Hematopoietic multipotent progenitor cell treated with erythropoietin and hydrocortisone succinate and interleukin-3 and kit ligand, for 17 days (in vitro differentiated cells): ENCODE measurements at places on chromosomes 1 and 21.

DNA sequence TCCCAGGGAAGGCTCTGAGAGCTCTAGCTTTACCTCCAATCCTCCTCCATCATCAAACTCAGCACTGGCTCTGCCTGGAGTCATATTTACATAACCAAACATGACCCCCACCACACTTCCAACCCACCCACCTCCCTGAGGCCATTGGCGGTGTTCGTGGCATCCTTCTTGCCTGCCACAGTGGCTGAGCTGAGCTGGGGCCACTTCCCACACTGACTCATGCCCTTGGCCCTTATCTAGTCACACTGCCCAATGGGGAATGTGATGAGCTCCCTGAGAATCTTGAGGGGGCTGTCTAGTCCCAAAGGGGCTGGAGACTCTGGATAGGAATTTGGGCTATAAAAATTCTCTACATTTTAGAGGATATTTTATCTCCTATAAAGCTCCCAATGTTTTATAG is 230.9 kb upstream of the IRF2BP2 start:
- DNase-seq = peak; percentile 52

DNA sequence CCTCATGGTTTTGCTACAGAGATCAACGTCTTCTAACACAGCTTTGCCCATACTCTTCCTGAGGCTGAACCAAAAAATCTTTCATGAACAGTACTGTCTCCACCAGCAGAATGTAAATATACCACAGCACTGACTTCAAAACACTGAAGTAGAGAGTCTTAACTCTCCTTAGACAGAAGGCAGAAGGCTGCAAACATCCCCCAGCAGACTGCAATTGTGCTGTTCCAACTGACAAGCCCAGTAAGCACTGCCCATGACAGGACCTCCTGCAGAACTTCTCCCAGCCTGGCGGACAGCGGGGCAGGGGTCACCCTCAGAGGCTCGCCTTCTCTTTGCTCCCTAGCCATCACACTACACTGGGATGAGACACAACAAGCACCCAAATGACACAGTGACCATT is 218.7 kb downstream of the RERE start:
- no peak for DNase-seq

DNA sequence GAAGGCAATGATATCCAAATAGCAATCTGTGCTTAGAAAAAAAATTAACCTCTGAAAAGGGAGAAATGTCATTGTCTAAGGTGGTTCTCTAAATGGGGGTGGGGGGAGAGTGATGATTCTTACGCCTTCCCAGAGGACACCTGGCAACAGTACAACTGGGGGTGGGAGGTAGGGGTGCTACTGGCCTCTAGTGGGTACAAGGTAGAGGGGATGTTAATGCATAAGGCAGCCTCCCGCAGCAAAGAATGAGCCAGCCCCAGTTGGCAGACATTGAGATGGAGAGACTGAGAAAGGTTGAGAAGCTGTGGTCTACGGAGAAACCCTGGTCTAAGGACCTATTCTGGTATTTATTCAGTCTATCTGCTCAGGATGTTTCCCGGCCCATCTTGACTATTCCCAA is 472.2 kb upstream of the RUNX1 start:
- DNase-seq = no peak

DNA sequence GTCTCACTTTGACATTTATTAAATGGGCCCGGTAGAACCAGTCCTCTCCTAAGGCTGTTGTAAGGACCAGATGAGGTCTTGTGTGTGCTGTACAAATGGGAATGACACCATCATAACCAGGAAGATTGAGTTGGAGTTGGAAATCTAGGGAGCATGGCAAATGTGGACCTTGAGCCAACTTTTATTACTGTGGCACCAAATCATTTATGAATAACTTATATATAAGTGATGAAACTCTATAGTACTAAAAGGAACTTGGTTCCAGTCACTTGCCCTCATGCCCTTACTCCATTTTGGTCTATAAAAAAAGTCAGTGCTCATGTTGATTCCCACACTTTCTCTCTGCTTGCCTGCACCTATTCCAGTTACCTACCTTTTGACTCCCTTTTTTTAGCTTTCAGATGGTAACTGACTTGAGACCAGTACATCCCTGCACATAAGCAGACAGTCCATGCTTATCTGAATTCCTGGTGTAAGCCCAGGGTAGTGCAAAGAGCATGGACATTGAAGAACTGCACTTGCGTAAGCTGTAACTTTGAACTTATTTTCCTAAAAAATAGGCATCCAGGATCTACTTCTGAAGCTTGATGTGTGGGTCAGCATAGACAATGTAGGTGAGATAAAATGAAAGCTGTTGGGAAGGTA is 210.6 kb downstream of the PBX1 start:
- no peak for DNase-seq

DNA sequence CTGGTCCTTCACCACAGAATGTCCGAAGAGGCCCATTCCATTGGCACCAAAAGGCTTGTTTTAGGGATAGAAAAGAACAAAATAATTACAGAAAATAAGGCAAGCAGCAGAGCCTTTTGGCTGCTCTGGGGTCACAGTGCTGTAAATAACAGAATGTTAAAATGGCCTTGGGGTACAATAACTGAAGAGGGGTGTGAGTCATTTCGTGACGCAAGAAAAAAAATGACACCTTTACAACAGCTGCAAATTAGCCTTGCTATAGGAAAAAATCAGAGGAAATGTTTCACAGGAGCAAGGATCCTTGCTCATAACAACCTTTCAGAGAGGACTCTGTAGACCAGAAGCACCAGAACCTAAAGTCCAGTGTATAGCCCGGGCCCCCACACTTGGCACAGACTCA is 483.4 kb downstream of the OMA1 start:
- no peak for DNase-seq

DNA sequence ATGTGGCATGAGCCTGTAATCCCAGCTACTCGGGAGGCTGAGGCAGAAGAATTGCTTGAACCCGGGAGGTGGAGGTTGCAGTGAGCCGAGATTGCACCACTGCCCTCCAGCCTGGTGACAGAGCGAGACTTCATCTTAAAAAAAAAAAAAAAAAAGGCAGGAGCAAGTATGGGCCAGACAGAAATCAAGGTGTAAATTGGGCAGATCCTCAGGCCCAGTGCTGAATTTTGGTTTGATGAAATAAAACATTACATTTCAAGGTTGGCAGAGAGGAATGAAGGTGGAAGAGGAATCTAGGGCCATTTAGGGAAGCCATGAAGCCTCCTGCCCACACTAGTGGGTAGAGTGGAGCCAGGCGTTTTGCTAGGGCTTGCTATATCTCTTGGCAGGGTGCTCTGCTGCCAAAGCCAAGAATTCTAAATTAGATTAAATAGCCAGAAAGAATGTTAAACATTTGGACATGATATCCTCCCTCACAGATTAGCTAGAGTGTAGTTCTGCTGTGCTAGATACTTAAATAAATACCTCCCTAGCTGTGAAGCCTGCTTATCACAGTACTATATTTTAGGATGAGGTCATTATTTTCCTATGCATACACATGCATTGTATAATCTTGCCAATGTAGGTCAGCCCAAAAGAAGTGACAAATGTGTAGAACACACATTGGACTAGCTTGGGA is 16.6 kb upstream of the LGALS8 start:
- DNase-seq = no peak

DNA sequence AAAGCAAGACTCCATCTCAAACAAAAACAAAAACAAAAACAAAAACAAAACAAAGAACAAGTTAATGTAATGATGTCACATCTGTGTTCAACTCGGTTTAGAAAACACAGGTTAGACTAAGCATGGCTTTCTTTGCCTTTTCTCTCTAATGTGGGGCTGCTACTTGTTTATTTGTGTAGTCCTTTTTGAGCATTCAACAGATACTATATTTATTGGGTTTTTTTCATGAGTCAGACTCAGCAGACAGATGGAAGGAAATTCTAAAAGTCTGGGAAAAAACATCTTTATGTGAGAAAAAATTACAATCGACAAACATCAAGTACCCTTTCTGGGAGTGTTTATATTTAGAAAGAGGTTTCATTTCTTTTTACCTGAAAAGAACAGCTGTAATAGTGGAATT is 22.3 kb upstream of the OTUD3 start:
- DNase-seq = no peak

DNA sequence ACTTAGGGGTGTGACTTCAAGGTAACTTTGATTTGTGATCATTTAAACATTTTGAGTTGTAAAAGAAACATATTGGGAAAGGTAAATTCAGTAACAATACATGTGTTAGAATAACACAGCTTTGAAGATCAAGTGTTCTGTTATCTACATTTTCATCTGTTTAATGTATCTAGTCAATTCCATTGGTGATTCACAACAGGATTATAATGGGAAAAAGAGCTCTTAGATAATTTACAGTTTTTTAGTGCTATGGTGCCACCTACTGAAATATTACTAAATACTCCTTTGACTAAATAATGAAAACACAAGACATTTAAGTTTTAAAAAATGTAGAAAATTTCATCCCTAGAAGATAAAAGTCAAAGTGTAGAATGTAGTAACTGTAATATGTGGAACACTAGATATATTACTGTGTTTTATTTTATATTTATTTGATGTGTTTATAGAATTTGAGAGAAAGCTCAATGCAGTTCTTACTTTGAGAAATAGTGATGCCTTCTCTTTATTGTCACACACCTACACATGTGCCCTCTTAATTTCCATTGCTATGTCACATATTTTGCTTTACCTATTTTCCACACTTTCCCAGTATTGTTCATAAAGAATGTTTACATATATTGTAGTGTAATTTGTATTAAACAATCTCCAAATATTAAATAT is 47.4 kb downstream of the PTPRC start:
- peak; percentile 48 for DNase-seq

DNA sequence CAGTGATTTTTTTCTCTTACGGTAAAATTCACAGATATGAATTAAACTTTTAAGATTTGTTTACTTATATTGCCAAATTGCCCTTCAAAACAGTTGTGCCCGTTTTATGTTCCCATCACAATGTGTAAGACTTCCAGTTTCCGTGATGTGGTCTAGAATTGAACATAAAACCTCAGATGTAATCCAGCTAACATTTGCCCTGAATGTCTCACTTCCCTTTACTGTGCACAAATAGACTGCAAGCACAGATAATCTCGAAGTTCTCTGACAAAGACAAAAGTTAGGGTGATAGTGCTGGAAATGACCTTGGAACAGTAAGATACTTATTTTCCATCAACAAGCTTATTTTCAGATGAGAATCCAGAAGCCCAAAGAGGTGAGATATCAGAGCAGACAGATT is 177.5 kb downstream of the ZZZ3 start:
- no peak for DNase-seq

GRCh38 chr1:21565285-21565684 is 56.1 kb downstream of the ALPL start:
- DNase-seq = no peak

DNA sequence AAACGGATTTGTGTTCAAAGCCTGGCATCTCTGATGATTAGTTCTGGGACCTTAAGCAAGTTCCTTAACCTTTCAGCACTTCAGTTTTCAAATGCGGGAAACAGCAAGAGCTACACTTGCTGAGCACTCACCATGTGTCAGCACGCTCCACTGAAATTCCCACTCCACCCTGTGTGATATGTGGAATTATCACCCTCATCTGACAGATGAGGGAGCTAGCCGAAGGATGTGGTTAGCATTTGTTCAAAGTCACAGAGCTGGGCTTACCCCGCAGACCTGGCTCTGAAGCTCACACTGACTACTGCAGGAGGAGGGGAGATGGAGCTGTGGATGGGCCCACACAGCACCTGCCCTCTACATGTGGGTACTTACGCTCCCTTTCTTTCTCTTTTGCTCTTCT is 29.1 kb downstream of the IL12RB2 start:
- DNase-seq = no peak

DNA sequence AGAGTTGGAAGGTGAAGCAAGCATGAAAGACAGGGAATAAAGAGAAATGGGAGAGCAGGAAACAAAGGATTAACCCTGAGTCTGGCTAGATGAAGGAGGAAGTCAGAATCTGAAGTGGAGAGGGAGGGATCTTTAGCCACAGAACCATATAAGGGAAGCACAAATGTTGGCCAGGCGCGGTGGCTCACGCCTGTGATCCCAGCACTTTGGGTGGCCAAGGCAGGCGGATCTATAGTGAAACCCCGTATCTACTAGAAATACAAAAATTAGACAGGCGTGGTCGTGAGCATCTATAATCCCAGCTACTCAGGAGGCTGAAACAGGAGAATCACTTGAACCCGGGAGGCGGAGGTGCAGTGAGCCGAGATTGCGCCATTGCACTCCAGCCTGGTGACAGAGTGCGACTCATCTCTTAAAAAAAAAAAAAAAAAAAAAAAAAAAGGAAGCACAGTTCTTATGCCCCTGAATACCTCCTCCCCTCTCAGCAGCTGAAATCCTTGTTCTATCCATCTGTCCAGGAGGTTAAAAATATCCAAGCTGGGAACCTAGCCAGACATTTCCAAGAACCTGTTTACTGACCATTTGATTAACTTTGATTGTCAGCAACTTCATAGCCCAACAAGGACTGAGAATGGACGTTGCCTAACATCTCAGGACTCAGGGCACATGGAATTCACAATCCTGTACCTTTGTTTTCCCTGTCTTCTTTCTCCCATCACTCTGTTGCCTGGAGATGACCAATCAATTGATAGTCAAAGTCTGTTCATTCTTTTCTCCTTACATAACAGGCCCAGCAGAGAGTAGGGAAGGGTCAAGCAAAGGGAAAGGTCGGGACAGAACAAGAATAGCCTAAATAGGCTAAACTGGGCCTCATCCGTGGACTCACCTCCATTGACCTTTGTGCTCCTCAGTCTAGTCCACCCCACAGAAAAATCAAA is 10.6 kb downstream of the TXNIP start:
- no peak for DNase-seq

GRCh38 chr1:208209896-208210589 is 34.1 kb downstream of the PLXNA2 start:
- DNase-seq = no peak

GRCh38 chr1:56302878-56303277 is 276.5 kb downstream of the PLPP3 start:
- no peak for DNase-seq

- DNase-seq = no peak
Observed at GRCh38 chr1:226875641-226876295, 5.4 kb downstream of the PSEN2 start.

GRCh38 chr21:42357307-42357706 is 6.5 kb upstream of the TFF2 start:
- DNase-seq = no peak

DNA sequence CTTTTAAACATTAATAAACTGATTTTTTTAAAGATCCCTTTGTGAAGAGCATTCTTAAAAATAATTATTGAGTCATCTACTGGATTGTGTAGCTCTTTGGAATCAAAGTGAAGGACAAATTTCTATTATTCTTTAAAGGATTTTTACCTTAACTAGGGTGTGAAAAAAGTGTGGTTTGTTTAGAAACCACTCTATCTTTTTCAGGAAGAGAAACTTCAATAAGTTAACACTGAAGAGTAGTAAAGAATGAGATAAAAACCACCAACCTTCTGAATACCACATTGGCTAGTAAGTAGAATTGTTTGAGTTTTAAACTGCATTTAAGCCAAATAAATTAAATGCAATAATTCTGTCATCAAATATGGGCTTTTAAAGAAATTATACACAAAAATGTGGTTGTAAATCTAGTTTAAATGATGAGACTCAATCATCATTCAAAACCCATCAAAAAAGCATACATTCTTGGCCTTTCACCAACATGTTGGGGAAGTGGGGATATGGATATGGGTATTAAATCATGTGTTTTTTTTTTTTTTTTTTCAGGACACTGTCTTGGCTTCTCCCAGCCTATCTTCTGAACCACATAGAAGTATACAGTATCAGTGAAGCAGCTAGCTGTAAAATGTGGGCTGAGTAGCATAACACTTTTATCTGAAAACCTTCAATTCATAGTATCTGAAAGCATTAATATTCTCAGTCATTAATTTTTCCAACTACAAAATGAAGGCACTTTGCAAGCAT is 4.8 kb downstream of the S1PR1 start:
- DNase-seq = no peak

- no peak for DNase-seq
Observed at GRCh38 chr1:24202987-24203386, 15.9 kb upstream of the IFNLR1 start.

- no peak for DNase-seq
Observed at GRCh38 chr1:156050376-156050775, 3.2 kb downstream of the UBQLN4 start.
